ENCODE measurements at places on chromosomes 16 and 17.
A peak's percentile ranks its signal among the peaks of the same experiment; 100 is the strongest.

DNA sequence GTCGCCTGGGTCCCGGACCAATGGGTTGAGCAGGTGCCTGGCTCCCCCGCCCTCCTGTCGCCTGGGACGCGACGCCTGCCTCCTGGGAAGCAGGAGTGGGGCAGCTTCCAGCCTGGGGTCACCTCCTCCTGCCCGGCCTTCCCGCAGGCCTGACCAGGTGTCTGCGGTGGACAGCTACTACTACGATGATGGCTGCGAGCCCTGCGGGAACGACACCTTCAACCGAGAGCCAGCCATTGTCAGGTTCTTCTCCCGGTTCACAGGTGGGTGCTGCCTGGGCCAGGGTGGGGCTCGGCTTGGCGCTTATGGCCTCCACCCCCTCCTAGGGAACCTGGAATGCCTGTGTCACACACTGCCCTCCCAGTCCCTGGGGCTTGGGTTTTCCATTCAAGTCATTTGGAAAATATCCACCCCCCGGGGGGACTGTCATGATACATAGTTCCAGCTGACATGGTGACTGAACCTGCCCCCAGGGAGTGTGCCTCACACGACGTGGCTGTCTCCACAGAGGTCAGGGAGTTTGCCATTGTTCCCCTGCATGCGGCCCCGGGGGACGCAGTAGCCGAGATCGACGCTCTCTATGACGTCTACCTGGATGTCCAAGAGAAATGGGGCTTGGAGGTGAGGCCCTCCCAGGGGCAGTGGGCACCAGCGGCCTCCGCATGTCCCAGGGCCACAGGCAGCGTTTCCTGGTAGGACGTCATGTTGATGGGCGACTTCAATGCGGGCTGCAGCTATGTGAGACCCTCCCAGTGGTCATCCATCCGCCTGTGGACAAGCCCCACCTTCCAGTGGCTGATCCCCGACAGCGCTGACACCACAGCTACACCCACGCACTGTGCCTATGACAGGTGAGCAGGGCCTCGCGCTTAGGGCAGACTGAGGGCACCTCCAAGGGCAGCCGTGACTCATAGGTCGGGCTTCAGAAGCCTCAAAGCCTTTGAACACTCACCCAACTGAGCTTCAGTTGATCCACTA is 2.3 kb downstream of the DNASE1 start:
- DNase-seq, result peak; percentile 38

DNA sequence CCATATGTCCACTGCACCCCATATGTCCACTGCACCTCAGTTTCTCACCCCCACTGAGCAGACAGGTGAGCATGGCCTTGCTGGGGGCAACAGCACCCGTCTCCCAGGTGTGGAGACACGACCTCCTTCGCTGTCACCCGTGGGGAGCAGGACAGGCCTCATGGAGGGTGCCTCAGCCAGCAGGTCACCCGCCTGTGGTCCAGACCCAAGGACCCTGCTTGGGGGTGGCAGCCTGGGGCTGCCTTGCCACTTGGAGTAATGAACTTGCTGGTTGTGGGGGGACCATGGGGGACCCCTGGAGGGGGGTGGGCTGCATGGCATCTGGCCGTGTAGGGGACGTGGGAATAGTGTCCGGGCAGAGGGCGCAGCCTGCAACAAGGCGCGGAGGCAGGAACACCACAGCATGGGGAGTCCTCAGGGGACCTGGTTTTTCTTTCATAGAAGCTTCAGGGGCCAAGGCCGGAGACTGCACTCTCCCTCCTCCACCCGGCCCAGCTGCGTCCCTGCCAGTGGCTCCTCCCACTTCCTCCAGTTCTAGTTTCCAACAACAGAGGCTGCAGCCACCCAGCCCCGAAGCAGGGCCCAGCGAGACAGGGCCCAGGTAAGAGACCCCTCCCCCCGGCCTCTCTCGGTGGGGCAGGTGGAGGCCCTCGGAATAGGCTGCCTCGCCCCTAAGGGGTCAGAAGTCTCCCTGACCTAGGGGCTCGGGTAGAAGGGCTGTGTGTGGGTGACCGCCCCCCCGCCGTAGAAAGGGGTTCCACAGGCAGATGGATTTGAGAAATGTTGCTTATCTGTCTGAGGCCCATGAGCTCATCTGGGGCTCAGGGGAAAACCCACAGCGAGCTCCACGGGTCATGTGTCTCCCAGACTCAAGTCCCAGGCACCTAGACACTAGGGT is at the start of gene NHLRC4:
NHLRC4 (plus strand) TSS at position 531 of the 898 bp plus-strand sequence. CDS start 1,043 bp downstream, outside the sequence.
- DNase-seq, result peak; percentile 44

DNA sequence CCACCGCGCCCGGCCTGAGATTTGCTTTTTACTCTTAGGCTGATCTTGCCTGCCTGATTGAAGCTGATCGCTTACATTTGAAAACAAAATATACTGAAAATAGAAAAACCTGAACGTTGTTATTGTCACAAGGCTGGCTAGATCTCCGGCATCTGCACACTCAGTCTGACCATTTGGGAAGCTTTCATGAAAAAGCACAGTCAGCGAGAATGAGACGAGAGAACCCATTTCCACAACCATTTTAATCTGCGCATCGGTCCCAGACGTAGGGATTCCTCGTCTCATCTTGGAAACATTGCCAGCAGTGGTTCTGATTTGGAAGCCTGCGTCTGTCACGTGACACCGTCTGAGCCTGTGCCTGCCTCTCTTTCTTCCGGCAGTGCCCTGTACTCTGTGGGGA is 20.9 kb downstream of the SPG7 start:
- DNase-seq, result no peak

DNA sequence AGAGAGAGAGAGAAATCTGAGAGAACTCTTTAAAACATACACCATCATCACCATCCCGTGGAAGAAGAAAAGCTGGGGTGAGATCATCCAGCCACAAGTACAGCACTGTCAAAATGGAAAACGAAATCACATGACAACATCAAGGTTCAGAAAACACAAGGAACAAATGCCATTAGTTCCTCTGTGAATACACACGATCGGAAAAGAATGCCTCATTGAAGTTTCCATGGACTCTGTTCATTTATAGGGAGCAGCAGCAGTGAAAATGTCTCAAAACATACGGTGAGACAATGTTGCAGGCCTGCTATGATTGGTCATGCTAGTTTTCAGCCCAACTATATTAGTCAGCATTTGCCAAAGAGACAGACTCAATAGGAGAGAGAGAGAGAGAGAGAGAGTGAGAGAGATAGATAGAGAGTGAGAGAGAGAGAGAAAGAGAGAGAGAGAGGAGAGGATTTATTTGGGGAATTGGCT is 4.4 kb downstream of the CFAP97D1 start:
- DNase-seq, result no peak

DNA sequence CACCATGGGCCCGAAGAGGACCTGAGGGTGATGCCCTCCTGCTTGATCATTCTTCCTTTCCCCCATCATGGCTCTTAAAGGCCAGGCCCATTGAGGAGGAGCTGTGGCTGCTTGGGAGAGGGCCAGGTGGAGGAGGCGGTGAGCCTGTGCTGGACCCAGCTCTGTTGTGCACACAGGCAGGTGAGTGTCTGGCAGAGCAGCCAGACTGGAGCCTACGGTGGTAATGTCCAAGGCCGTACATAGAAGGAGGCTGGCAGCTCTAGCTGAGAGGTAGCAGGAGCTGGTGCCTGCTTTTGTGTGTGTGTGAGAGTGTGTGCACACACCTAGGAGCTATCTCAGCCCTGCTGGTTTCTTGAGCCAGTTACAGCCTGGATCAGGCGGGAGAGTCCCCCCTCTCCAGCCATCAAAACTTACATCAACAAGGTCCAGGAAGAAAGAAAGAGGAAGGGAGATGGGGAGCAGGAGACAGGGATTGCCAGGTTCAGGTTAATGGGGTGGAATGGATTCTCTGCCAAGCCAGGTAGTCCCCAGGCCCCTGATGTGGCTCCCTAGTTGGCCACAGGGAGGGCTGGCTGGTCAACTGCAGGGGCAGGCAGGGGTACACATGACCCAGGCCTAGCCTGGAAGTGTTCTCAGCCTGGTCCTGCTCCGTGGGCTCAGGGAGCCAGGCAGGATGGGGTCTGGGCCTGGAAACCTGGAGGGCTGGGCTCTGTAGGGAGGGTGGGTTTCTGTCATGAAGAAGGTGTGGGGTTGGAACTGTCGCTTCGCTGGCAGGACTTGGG is 107.1 kb downstream of the RAP1GAP2 start:
- no peak for DNase-seq

- no peak for DNase-seq
Measured at GRCh38 chr17:29546830-29547229, 20.0 kb downstream of the ABHD15 start.

DNA sequence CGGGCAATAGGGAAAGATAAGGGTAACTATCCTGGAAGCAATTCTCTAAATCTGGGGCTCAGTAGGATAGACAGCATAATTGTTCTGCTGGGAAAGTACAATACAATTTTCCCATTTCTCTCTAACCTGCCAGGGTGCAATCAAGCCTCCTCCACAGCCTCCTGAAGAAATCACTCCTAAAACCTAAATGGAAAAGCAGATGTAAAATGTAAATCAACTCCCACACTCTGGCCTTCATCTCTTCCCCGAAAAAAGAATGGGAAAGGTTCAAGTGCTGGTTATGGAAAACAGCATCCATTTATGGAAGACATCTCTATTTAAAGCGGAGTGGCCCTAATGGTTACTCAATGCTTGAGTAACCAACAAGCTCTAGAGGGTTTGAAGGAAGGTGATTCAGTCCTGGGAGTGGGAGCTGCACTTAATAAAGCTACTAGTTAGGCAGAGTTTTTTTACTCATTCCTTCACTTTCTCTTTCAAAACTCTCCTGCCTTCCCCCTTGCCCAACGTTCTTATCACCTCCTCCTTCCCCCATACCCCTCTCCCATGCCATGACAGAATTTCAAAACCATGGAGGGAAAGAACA is 5.1 kb downstream of the MMD start:
- no peak for DNase-seq

- DNase-seq, result no peak
Measured at GRCh38 chr16:81888520-81889394, 109.7 kb downstream of the PLCG2 start.

GRCh38 chr17:76271669-76272540 is 6.8 kb downstream of the UBALD2 start:
- DNase-seq, result peak; percentile 85

GRCh38 chr16:48616571-48616970 is 6.6 kb upstream of the N4BP1 start:
- no peak for DNase-seq

DNA sequence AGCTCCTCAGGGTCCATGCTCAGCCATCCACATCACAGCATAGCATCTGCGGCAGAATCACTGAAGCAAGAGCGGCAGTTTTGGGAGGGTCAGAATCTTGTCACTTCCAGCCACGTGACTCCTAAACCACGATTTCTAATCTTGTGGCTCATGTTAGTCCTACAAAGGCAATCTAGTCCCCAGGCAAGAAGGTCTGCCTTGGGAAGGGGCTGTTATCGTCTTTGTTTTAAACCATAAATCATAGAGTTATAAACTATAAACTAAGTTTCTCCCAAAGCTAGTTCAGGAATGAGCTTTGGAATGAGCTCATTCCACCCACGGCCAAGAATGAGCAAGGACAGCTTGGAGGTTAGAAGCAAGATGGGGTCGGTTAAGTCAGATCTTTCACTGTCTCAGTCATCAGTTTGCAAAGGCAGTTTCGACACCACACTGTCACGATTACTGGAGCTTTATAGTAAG is 20.8 kb upstream of the DNAH17 start:
- no peak for DNase-seq

GRCh38 chr17:2347805-2348685 is 10.7 kb downstream of the SGSM2 start:
- DNase-seq, result no peak

- peak; percentile 86 for DNase-seq
Measured at GRCh38 chr16:637081-638018, 1.2 kb upstream of the METTL26 start.

GRCh38 chr17:67244431-67245072 is 444 bp downstream of the HELZ start:
- no peak for DNase-seq

- DNase-seq, result no peak
Measured at GRCh38 chr17:44095647-44096496, 25.3 kb downstream of the G6PC3 start.

DNA sequence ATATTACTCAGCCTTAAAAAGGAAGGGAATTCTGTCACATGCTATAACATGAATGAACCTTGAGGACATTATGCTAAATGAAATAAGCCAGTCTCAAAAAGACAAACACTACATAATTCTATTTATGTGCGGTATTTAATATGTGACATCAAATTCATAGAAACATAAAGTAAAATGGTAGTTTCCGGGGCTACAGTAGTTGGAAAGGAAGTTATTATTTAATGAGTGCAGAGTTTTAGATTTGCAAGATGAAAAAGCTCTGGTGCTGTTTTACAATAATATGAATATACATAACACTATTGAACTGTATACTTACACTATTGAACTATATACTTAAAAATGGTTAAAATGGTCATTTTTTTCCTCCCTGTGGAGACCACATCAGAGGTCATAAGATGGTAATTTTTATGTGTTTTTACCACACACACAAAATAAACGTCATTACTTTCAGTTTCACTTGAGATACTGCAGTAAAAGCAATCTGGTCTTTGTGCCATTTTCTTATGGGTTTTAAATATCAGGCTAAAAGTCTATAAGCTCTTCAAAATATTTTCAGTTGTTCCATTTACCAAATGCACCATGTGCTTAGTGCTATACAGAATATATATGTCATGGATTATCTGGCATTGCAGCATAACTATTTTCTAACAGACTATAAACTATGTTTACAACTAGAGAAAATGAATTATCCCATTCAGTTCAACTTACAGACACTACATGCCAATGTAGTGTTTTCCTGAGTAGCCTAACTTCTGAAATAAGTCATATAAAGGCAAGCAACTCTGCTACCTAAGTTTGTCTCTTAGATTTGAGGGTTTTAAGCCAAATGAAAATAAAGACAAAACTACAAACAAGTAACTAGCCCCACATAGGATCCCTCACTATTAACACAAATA is 90.9 kb downstream of the SPAG9 start:
- no peak for DNase-seq

All from stimulated activated CD4-positive, alpha-beta T cell treated with anti-CD3 and anti-CD28 coated beads, Interleukin-4, amount 100 ng/mL, for 48 hours (primary cell).